Suppressor macrophage treated with lipopolysaccharide for 1 hour (primary cell): ENCODE measurements at places on chromosomes 2 and 18.

GRCh38 chr2:15874854-15875804 is 65.2 kb upstream of the MYCN start:
- no peak for DNase-seq

- no peak for DNase-seq
Measured at GRCh38 chr2:218875692-218876246, 4.9 kb upstream of the WNT10A start.

DNA sequence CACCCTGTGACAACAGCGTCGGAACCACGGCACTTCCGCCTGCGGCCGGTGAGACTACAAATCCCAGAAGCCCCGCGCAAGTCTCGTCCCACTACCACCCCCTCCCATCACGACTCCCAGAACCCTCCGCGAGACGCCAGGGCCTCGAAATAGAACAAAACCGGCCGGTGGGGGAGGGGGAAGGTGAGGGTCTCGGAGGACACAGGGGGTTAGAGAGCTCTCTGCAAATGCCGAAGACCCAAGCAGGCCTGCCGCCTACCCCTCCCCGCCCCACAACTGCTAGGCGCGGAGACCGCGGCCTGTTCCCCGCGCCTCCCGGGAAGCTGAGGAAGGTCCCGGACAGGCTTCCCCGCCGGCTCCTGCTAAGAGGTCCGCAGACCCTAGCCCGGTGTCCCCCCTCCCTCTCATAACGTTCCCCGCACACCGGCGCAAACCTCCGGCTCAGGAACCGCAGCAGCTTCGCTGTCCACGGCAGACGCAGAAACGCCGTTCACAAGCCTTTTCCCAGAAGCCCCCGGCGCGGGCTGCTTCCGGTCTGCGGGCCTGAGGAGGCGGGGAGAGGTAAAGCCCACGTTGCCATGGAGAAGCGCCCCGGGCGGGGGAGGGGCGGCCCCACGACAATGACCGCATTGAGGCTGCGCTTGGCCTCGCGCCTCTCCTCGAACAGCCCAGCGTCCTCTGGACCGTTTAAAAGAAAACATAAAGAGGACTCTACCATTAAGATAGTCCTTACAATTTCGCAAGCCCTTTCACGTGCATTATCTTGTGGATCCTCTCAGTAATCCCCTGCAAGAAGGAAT is at the start of gene ZNF24:
ZNF24 (minus strand) TSS at position 485 of the 800 bp plus-strand sequence. CDS start 3,770 bp downstream, outside the sequence.
- DNase-seq, result peak; percentile 99

DNA sequence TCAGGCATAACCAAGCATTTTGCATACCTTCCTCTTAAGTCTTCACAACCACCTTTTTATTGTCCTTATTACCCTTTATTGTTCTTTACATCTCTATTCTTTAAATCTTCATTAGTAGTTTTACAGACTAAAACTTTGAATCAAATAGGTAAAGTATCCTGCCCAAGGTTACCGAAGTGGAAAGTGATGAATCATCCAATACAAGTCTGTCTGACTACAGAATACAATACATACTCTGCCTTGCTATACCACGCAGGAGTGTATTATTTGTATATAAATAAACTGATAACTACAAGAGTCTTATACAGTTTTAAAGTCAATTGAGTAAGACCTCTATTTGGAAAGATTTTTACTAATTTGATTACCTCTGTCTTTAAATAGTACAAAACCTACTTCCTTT is 196.0 kb downstream of the ZEB2 start:
- no peak for DNase-seq

GRCh38 chr2:192687015-192687414 is 492.3 kb upstream of the TMEFF2 start:
- no peak for DNase-seq

- DNase-seq, result no peak
Measured at GRCh38 chr18:55405893-55406406, 182.0 kb downstream of the TCF4 start.

DNA sequence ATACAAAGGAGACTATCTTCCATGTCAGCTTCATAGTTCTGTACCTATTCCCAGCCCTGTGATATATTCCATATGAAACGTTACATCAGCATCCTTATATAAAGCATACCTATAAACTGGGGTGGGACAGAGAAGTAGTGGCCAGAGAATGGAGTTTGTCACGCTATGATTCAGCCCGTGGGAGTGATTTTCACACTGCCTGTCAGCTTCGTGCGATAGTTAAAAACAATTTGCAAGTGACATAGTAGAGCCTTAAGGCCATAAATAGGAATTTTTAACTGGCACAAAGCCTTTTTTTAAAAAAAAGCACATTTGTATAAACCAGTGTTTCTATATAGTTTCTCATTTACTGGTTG is 30.2 kb downstream of the PKP4 start:
- DNase-seq, result peak; percentile 19

GRCh38 chr2:14557916-14558315 is 74.6 kb upstream of the LRATD1 start:
- DNase-seq, result no peak
